ENCODE measurements at places on chromosomes 5 and 9.

DNA sequence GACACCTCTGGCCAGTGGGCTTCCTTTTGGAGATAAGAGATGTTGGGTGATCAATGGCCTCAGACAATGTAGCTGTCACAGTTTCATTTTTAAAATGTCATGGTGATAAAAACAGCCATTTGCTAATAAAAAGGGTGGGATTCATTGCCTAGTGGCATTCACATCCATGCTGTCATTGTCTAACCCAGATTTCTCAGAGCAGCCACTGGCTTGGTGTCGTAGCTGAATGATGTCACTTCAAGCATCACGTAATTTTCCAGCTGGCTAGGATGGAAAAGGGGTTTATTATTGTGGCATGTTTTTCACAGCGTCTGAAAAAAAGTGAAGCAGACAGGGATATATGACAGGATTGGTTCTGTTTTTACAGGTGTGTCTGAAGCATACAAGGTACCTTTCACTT, 184.7 kb downstream of the AOPEP start:
- DNase-seq = no peak

DNA sequence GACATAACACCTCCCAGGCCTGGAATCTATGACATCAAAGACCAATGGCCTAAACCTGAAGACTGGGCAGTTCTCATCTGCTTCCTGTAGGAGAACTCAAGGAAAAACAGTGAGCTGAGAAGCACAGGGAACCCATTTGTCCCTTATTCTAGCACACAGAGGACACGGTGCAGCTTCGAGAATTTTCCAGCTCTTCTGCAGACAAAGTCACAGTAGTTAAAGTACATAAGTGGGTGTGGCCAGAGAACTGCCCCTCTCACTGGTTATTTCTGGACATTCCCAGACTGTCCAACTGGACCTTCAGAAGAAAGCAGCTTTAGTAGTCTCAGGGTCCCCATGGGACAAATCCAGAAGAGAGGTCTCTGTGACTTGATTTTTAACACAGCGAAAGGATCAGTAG, 114.6 kb downstream of the KLHL3 start:
- DNase-seq = no peak

DNA sequence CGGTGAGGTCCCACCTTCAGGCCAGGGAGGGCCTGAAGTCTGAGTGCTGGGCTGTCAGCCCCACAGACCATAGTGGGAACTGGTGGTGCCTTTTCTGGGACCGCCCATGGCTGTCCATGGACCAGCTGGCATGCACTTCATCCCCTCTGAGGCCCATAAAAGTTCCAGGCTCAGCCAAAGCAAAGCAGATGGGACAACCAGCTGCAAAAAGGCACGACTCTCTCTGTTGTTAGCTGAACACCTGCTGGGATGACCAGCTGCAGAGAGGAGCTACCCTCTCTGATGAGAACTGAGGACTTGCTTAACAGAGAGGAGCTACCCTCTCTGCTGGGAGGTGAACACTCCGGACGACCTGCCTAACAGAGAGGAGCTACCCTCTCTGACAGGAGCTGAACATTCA, 844.3 kb upstream of the DMAC1 start:
- no peak for DNase-seq

- no peak for DNase-seq
Measured at GRCh38 chr9:19162956-19163355, 35.7 kb upstream of the PLIN2 start.
